ENCODE measurements at places on chromosomes 11 and 22.
A peak's percentile ranks its signal among the peaks of the same experiment; 100 is the strongest.

- no peak for DNase-seq
These were observed 52.5 kb upstream of the PRSS23 start for GRCh38 chr11:86747801-86748200.

DNA sequence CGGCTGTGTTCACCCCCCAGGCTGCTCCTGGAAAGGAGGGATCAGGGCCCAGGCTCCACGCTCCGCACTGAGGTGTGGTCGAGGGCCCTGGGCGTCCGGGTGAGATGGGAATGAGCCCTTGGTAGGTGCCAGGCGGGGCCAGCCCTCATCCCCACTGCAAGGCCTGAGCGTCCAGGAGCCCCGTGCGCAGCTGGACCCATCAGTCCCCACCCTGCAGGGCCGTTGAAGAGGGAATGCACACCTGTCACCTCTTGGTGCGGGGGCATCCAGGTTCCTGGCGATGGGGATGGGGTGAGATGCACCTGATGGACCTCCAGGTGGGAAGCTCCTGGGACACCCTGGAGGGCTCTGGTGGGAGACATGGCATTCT is 72.2 kb downstream of the KCNQ1 start:
- no peak for DNase-seq

DNA sequence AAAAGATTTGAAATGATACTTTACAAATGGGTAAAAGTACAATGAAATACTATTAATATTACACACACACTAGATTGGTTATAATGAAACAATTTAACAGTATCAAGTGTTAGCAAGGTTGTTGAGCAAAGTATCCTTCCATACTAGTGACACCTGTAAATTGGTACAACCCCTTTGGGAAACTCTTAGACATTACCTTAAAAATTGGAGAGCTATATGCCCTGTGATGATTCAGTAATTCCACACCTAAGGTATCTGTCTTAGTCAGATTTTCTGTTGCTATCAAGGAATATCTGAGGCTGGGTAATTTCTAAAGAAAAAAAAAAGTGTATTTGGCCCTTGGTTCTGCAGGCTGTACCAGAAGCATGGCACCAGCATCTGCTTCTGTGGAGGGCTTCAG is 7.4 kb upstream of the GDPD4 start:
- no peak for DNase-seq

GRCh38 chr11:79309407-79309806 is 131.4 kb downstream of the TENM4 start:
- DNase-seq, result no peak

GRCh38 chr11:70399681-70400112 is 1.4 kb downstream of the CTTN start:
- peak; percentile 95 for DNase-seq

DNA sequence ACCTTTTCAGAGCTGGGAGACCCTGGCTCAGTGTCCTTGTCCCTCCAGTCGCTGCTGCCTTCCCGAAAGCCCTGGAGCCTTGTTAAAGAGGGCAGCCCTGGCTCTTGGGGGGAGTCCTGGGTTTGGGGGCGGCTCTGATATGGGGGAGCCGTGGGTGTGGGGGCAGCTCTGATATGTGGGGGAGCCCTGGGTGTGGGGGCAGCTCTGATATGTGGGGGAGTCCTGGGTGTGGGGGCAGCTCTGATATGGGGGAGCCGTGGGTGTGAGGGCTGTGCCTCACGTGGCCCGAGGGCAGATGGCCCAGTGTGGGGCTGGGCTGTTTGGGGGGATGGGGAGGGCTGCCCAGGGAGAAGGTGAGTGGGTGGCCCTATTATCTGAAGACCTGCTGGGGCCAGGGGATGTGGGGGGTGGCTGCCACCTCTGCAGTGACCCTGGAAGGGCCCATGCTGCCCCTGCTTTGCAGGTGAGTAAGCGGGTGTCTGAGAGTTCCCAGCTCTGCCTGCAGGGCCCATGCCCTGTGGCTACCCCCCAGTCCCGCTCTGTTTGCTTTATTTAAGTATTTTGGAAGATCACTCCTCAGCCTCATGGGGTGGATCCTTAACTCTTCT is 30.9 kb upstream of the GRAMD4 start:
- DNase-seq, result no peak

- no peak for DNase-seq
These were observed 11.6 kb downstream of the PLAAT4 start for GRCh38 chr11:63548178-63548577.

Measured in vagina (tissue), 2 donors.